ENCODE measurements at places on chromosomes 11 and 22. TPM values are rescaled to one million over a fixed set of nuclear protein-coding genes. Genes with fewer than 3 reads are reported as not detected.

The TTC17 gene
- total RNA-seq: 70.4 TPM

The C11orf42 gene
- total RNA-seq: not detected

The CKAP5 gene
- total RNA-seq: 61.0 TPM

The SC5D gene
- total RNA-seq: 40.4 TPM

The OR8D1 gene
- not detected for total RNA-seq

The KIF18A gene
- 6.7 TPM for total RNA-seq

The TSSK2 gene
- total RNA-seq: not detected

The AGBL2 gene
- total RNA-seq: 1.3 TPM

The CD3G gene
- total RNA-seq: not detected

The RFPL2 gene
- total RNA-seq: not detected

The UPK3A gene
- not detected for total RNA-seq

The KRTAP5-1 gene
- not detected for total RNA-seq

The LDHAL6A gene
- total RNA-seq: not detected

The SCN3B gene
- total RNA-seq: 0.16 TPM

The IFITM1 gene
- total RNA-seq: 187 TPM

The NXF1 gene
- total RNA-seq: 38.9 TPM
